ENCODE measurements at places on chromosomes 6 and 20. TPM values are rescaled to one million over a fixed set of nuclear protein-coding genes. Genes with fewer than 3 reads are reported as not detected.

The DYNLRB1 gene
- 166 TPM for total RNA-seq

DNA sequence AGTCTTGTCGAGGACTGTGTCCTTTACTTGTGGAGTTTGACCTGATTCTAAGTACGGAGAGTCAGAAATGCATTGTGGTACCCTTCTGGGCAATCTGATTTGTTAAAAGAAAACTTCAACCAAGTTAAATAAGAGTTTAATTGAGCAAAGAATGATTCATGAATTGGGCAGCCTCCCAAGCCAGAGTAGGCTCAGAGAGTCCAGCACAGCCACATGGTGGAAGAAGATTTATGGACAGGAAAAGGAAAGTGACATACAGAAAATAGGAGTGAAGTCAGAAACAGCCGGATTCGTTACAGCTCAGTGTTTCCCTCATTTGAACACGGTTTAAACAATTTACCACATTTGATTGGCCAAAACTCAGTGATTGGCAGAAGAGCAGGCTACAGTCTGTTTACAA, 329.2 kb downstream of the DHX35 start:
- no peak overlapping the region for H3K27ac ChIP-seq
- no peak overlapping the region for H3K4me3 ChIP-seq
- no peaks in the 10 kb centered on the region for H3K4me1 ChIP-seq
- peaks cover 8% of the 10 kb centered on the region for H3K27me3 ChIP-seq
- no peak for DNase-seq

The EFCAB8 gene
- 0.97 TPM for total RNA-seq

- H3K4me1 ChIP-seq, result no peaks in the 10 kb centered on the region
- DNase-seq, result no peak
- no peak overlapping the region for H3K4me3 ChIP-seq
- peaks cover 43% of the 10 kb centered on the region for H3K36me3 ChIP-seq
- H3K27ac ChIP-seq, result no peak overlapping the region
- H3K27me3 ChIP-seq, result no peaks in the 10 kb centered on the region
Measured at GRCh38 chr6:7881765-7882500, 28.7 kb downstream of the TXNDC5 start.

- H3K4me1 ChIP-seq, result peaks cover 5% of the 10 kb centered on the region
- no peaks in the 10 kb centered on the region for H3K36me3 ChIP-seq
- H3K27ac ChIP-seq, result no peak overlapping the region
- DNase-seq, result no peak
Measured at GRCh38 chr6:157683707-157684106, 139.3 kb upstream of the SNX9 start.

The ELOVL2 gene
- 57.0 TPM for total RNA-seq

GRCh38 chr6:40950986-40951698, 87.9 kb downstream of the UNC5CL start:
- DNase-seq, result no peak
- peaks cover 19% of the 10 kb centered on the region for H3K4me1 ChIP-seq
- H3K27ac ChIP-seq, result no peak overlapping the region
- no peaks in the 10 kb centered on the region for H3K27me3 ChIP-seq
- H3K4me3 ChIP-seq, result no peak overlapping the region

All from osteocyte (in vitro differentiated cells).